ENCODE measurements at places on chromosomes 3 and 15. TPM values are rescaled to one million over a fixed set of nuclear protein-coding genes. Genes with fewer than 3 reads are reported as not detected.

DNA sequence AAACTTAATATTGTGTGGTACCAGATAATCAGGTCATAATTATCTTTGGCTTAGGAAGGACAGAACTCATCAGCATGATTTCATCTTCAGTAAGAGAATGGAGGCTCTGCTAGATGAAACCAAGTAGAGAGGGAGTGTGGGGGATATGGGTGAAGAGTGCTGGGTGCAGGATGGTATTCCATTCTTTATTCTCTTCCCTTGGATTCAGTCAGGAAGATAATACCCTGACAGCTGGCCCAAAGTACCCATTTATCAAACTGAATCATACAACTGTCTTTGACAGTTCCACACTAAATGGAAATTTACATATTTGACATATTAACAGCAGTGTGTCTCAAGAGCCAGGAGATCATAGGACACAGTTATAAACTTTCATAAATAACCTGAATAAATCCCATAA is 44.7 kb downstream of the GOLIM4 start:
- DNase-seq: no peak

RNF13 gene
- total RNA-seq: 20.5 TPM

GRCh38 chr3:48088056-48088748 is 72.0 kb upstream of the MAP4 start:
- DNase-seq: no peak

DNA sequence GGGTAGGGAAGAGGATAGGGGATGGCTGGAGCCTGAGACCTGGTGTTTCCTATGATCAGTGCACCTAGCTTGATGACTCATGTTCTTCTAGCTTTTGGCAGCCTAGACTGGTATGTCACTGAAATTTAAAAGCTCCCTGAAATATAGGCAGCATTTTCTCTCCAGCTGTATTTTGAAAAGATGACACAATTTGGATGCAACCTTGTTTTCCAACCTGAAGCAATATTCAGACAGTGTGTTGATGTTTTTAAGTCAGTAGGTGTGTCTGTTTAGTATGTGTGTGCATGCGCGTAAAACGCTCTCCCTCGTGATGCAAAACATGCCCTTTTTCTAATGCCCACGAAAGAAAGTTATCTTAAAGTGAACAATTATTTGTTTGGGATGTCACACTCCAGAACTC is 58.5 kb downstream of the RPL22L1 start:
- peak; percentile 27 for DNase-seq

- no peak for DNase-seq
Measured at GRCh38 chr15:57919754-57920153, 145.8 kb downstream of the ALDH1A2 start.

DZIP1L gene
- total RNA-seq: 9.3 TPM

RARB gene
- 1.7 TPM for total RNA-seq

DNA sequence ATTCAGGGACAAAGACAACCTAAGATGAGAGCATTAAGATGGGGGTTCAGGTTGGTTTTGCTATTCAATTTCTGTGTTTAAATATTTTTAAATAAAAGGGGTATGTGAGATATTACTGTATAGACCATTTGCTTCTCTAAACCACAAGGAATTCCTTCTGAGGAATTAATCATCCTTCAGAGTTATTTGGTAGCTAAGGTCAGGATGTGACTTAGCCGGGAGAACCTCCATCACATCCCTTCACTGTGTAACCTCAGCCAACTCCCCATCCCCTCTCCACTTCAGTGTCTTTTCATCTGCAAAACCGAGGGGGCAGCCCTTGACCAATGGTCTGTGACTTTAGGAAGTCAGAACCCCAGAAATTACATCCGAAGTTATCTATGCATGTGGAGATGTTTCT is 48.7 kb upstream of the SKOR1 start:
- peak; percentile 10 for DNase-seq

DNA sequence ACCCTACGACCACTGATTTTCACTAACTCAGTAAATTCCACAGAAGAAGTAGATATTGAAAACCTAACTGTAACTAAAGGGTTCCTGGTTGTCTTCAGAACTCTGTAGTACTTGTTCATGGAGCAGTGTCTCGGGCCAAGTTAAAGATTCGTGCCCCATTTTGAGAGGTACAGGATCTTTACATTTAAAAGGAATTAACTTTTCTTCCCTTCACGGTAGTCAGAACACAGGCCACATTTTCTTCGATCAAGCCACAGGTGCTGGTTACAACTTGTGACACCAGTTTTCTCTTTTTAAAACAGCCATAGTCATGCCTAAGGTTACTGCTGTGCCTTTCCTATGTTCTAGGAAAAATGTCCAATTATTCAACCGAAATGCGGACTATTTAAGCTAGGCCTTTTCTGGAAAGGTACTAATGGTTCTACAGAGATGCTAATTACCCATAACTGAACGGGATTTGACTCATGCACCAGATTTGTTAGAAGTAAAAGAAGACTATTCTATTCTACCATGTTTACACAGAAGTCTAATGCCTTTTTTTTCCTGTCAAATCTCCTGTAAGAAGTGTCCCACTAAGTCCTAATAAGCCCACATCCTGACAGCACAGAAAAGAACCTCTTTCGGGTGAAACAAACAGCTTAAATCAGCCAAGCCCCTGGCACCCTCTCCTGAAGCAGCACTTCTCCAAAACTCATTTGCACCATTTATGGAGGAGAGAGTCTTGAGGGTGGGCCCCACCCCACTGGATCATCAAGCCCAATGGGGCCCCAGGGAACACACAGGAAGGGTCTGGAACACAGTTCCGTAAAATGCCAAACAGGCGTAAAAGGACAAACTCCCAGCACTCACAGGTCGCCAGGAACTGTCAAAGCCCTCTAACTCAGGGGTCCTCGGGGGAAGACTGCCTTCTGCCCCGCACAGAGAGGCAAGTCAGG is 1.9 kb downstream of the LRIG1 start:
- no peak for DNase-seq

- DNase-seq: no peak
Measured at GRCh38 chr15:63945838-63946298, 100.4 kb downstream of the DAPK2 start.

- no peak for DNase-seq
Measured at GRCh38 chr3:64928683-64929082, 240.9 kb upstream of the ADAMTS9 start.

P4HTM gene
- total RNA-seq: 29.1 TPM

- peak; percentile 32 for DNase-seq
Measured at GRCh38 chr3:99825004-99825640, 7.5 kb downstream of the CMSS1 start.

- DNase-seq: no peak
Measured at GRCh38 chr3:194135516-194135805, 487 bp upstream of the HES1 start.

DNA sequence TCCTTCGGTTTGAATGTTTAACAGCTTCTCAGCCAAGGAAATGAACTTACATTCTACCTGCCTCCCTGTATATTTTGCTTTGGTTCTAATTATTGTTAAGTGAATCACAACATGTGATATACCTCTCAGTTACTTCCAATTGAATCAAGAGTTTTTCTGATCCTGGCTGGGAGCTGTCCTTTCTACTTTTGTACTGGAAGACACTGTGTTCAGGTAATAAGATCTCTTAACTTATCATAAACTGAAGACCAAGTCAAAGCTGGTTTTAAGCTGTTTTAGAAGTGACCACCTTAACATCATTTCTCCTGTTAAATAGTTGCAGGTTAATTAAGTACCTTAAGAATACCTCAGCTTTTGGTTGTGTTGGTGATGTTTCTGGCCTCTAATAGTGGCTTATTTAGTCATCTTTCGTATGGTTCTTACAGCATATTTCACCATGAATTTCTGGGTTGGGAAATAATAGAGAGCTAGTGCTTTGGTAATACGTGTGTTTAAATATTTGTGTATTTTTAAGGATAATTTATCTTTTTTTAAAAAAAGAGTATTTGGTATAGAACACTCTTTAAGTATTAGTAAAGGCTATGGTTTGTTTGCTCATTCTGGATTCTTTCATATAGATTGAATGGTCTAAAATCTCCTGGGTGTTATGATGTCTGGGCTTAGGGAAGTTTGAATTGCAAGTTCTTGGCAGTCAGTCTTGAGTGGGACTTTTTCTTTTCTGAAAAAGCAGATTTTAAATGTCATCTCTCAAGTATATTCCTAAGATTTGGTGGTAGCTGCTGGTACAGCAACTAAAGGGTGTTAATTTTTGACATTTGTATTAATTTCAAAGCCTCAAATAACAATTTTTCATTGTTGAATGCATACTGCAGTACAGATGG is 1.6 kb downstream of the RAB8B start:
- DNase-seq: no peak

DNA sequence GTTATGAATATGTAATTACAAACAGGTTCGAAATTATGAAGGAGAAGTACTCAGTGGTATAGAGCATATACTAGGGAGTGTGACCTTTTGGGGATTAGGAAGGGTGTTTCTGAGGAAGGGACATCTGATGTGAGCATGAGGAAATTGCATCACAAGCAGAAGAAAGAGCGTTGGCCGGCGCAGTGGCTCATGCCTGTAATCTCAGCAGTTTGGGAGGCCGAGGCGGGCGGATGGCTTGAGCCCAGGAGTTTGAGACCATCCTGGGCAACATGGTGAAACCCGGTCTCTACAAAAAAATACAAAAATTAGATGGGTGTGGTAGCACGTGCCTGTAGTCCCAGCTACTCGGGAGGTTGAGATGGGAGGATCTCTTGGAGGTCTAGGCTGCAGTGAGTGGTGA is 6.9 kb downstream of the CMTM7 start:
- no peak for DNase-seq

GRCh38 chr3:8972639-8973038 is 9.4 kb upstream of the RAD18 start:
- DNase-seq: peak; percentile 33

DNA sequence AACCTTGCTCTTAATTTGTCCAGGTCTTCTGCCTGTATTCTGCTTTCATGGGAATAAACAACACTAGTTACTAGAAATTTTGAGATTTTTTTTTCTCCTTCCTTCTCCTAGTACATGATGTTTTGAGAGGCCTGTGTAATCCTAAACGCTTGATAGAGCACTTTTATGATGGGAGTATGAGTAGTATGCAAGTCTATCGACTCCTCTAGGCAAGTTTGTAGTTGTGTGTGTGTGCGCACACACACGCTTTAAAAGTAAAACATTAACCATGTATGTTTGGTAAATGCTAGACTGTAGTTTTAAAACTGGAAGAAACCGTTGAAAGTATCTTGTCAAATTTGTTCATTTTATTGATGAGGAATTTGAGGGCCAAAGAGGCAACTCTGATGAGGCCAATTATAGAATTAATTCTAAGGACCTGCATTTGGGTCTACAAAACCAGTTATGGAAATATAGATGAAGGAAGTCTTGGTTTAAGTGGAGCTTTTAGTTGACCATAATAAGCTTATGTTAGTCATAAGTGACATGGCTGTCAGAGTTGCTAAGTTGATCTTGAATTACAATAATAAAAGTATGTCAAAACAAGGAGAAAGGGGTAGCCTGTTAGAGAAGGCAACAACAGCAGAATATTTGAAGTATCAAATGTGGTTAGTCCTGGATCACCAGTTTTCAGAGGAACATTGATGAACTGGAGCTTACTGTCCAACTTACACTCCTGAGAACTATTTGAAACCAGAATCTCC is 47.1 kb downstream of the AKAP13 start:
- no peak for DNase-seq

DNA sequence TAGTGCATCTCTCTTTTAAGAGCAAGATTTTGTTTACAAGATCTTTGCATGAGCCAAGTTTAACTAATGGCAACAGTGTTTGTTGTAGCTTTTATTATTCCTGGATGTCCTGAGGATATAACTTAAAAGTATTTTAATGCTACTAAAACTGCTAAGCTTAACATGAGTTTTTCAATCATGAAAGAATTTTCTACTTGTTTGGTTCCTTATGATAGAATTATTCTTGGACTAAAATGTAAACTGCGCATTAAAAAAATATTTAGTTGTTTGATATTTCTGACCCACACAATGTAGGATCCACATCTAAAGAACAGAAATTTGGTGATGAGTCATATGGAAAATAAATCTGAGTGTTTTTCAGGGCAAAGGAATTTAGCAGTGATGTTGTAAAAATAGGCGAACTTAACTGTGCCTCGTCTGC is 70.8 kb downstream of the RAP2B start:
- DNase-seq: peak; percentile 79

ATP8B4 gene
- 0.74 TPM for total RNA-seq

DNA sequence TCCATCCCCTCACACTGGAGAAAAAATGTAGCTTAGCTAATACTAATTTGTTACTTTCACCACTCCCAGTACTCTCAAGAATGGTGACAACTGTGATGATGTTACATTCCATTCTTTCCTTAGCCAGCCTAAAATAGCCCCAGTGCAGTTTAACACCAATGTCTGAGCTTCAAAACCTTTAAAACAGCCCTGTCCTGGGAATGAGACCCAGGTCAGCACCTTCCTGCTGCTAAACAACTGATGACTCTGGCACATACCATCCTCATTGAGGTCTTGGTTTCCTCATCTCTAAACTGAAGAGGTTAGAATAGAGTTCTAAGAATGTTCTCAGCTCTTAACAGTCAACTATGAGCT is 3.8 kb downstream of the SCAMP2 start:
- no peak for DNase-seq

DNA sequence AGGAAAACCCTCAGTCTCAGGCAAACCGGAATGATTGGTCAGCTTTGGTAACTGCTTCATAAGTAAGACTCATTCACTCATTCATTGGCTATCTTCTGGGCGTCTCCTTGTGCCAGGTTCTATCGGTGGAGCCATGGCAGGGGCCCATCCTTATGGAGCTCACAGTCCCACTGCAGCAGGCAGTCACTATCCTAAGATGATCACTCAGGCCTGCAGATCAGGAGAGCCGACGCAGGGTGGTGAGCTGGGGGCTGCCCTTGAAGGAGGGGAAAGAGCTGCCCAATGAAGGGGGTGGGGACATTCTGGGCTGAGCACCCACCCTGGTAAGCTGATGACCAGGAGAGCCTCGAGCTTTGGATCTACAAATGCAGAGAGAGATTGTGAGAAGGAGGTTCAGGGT is 20.5 kb upstream of the FGD5 start:
- no peak for DNase-seq

SKIL gene
- 41.0 TPM for total RNA-seq

SMCO1 gene
- not detected for total RNA-seq

DNA sequence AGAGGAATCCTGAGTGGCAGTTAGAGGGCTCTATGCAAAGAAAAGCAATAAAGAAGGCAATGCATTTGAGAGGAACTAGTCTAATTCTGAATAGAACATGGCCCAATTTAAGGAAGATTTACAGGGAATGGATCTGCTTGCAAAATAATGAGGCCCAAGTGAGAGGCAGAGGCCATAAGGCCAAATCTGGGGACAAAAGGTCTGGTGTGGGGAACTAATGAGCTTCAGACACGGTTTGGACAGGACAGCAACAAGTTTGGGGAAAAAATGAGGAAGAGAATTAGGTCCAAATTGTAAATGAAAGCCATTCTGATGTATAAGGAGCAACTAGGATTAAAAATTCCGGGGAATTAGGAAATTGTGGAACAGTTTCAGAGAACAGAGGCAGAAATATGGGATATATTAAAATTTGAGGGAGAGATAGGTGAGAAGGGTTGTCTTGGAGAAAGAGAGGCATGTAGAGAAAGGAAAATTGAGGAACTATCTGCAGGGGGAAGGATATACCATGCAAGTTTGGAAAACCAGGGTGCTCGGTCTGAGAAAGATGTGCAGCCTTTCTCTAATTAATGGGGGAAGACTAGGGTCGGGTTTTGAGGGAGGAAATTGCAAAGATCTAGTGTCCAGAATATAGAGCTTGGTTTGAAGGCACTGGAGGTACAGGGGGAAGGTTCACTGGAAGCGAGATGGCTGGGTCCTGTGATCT is 73.8 kb downstream of the RBPMS2 start:
- no peak for DNase-seq
